Umbilical cord (tissue), 2 donors: ENCODE measurements at places on chromosomes 12 and 14. TPM values are rescaled to one million over a fixed set of nuclear protein-coding genes. Genes with fewer than 3 reads are reported as not detected.

- DNase-seq = no peak
Measured at GRCh38 chr12:49537752-49538509, 899 bp upstream of the KCNH3 start.

- DNase-seq = no peak
Measured at GRCh38 chr12:72006766-72007165, 68.1 kb downstream of the TPH2 start.

- DNase-seq = no peak
Measured at GRCh38 chr12:116325336-116325664, 47.8 kb upstream of the MED13L start.

DNA sequence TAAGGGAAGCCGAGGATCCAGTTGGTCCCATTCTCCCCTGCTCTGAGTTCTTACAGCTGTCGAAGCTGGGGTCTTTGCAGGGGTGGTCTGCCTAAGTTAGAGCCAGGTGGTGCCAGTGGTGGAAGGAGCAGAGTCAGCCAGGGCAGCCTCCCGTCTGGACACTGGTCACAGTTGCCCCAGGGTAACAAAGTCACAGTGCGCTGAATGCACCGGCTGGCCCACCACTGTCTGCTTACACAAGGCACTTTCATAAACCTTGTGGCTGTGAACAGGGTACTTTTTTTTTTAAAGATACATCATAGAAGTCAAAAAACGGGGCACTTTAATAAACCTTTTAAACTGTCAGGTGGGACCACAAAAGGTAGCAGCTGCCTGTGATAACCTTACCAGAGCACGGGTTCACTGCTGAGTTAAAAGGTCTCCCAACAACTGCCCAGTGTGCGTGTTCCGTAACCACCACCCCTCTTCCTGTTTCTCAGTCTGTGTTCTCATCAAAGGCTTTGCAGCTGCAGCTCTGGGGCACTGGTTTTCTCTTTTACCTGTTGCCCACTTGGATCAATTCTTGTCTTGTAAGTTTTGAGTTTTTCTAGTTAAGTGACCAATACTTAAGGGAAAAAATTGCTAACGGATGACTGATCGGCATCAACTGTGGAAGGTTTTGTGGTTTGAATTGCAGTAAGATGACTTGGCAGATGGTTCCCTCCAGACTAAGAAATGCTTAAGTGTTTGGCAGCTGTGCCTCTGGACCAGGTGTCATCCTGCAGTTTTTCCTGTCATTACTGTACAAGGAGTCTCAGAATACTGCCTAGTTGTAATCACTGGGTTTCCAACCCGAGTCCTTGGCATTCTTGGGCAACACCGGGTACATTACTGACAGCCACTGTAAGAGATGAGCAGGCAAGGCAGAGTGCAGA is 55.9 kb downstream of the DYNC1H1 start:
- DNase-seq = no peak

- DNase-seq = no peak
Measured at GRCh38 chr12:54002278-54002914, 2.4 kb downstream of the HOXC9 start.

- DNase-seq = no peak
Measured at GRCh38 chr14:90610346-90611040, 205.7 kb downstream of the TTC7B start.

DNA sequence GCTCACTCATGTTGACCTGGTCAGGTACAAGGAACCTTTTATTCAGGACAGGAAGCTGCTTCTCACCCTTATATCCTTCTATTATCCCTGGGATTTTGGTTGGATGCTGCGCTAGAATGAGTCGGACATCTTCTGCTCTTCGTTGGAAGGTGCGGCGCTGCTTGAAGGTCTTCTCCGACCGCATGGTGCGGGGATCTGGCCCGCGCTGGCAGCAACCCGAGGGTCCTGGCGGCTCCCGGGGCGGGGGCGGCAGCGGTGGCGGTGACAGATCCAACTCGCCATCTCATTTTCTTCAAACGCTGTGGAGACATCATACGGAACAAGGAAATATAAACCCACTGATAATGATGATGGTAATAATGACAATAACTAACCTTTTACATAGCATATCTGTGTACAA is 126.3 kb downstream of the ATXN7L3B start:
- no peak for DNase-seq

DNA sequence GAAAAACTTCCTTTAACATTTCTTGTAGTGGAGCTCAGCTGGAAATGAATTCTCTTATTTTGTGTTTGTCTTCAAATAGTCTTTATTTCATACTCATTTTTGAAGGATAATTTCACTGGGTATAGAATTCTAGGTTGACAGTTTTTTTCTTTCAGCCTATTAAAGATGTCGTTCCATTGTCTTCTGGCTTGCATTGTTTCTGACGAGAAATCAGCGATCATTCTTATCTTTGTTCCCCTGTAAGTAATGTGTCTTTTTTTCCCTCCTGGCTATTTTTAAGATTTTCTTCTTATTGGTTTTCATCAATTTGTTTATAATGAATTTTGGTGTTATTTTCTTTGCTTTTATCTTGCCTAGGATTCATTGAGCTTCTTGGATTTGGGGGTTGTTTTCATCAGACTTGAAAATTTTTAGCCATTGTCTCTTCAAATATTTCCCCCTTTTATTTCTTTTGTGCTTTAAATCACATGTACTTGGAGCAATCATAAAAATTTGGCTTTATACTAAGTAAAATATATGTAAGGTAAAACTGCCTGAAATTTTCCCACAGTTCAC is 89.4 kb downstream of the UNC79 start:
- DNase-seq = no peak

- peak; percentile 64 for DNase-seq
Measured at GRCh38 chr12:46430340-46430948, 57.9 kb upstream of the SLC38A2 start.

DNA sequence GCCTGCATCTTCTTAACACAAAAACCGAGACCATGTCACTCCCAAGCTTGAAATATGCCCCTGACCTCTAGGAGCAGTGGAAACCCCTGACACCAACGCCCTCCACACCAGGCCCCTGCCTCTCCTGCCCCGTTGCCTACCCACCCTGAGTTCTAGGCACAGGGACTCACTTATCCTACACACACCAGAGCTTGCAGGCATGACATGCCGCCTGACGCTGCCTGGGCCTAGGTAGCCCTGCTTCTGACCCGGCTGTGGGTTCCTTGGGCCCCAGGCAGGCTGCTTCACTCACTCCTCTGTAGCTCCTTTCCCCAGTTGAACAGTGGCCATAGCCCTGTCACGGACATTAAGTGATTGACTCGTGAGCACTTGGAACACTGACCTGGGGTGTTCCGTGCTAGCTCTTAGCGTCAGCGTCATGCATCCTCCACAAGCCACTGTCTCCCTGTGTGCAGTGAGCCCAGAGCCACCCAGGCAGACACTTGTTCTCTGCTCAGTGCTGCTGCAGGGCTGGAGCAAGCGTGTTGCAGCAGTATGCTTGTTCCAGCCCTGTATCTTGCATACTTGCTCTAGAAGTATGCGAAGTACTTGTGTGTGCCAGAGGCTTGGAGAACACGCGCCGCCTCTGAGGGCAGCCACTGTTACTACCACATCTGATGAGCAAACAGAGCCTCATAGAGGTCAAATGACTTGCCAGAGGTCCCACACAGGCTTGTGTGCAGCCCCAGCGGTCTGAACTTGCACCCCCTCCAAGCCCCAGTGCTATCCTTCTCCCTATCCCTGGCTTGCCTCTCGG is 15.6 kb downstream of the OTUB2 start:
- DNase-seq = peak; percentile 48

DNA sequence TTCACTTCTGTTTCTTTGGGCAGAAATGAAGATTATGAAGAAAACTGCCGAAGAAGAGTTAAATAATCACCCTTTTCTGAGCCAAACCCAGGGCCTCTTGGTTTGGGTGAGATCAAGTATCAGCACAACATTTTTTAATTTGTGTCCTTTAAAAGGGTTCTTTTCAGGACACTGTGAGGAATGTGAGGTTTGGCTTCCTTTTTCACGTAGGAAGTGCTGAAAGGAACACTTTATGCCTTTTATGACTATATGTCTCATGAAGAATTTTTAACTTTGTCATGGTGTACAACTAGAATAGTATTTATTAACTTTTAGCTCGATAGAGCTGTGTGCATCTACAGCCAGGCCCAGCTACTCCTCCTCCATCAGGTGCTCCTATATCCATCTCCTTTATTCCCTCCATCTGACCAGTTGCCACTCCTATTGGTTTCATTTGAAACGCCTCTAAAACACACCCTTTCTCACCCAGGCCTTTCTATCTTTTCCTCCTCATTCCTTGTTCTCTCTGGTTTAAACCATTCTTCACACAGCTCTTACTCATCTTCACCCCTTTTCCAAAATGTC is 103.6 kb upstream of the LRIG3 start:
- DNase-seq = no peak

- DNase-seq = no peak
Measured at GRCh38 chr12:106753526-106753925, 21.0 kb upstream of the RIC8B start.

GRCh38 chr14:67665868-67666267 is 8.6 kb downstream of the VTI1B start:
- peak; percentile 64 for DNase-seq

GRCh38 chr14:35121026-35121886 is 534 bp downstream of the PPP2R3C start:
- no peak for DNase-seq

GRCh38 chr14:29351996-29352705 is 575.5 kb downstream of the PRKD1 start:
- DNase-seq = no peak

- no peak for DNase-seq
Measured at GRCh38 chr12:22491034-22491433, 53.3 kb downstream of the C2CD5 start.

- no peak for DNase-seq
Measured at GRCh38 chr12:52323001-52323400, 1.8 kb upstream of the KRT83 start.

- DNase-seq = no peak
Measured at GRCh38 chr14:76212242-76212641, 60.5 kb downstream of the GPATCH2L start.

DNA sequence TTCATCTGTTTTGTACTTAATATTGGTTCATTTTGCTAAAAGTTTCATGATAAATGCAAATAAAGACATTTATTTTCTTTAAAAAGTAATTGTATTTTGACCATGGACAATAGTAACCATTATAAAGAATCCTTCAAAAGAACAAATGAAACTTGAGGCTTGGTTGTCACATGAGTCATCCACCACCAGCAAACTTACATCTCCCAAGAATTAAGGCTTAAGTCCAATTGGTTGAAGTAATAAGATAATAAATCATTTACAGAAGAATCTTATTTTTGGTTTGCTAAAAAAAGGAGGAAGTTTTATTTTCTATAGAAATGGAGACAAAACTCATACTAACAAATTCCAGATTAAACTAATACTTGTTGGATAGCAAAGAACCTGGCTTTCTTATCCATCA is 84.8 kb upstream of the KITLG start:
- no peak for DNase-seq

DNA sequence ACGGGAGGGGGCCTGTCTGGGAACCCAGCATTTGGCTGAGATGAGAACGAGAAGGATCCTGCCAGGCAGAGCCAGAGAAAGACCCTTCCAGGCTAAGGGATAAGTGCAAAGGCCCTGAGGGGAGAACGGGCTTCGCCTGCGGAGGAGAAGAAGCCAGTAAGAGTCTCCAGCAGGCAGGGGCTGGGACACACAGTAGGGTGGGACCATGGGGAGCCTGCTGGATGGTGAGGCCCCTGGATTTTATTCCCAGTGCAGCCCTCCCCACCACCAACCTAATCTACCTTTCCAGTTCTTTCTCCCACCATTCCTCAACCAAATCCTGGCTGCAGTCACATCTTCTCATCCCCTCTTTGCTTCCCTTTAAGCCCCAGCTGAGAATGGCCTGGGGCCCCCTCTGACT is 12.6 kb downstream of the RAPGEF3 start:
- DNase-seq = no peak

GRCh38 chr12:24718617-24719016 is 230.3 kb downstream of the BCAT1 start:
- DNase-seq = no peak

- DNase-seq = no peak
Measured at GRCh38 chr14:71336489-71337192, 429.4 kb downstream of the PCNX1 start.

DNA sequence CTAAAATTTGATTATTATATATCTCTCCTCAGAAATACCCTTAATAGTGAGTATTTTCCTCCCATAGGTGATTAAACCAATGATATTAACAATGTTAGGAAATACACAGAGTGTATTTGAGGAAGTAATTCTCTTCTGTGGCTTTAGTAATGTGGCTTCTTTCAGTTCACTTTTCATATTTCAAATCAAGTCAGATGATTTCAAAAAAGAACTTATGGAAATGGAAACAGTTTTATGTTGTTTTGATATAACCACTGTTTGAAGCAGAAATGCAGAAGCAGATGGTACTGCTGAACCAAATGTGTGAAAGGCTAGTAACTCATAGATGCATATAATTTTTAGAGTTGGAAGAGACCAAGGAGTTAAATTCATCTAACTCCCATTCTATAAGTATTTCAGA is 1.9 kb upstream of the GPR33 start:
- no peak for DNase-seq

The CIT gene
- 17.8 TPM for total RNA-seq

The PYGL gene
- total RNA-seq = 51.0 TPM

The HOXC11 gene
- 7.7 TPM for total RNA-seq

The TAS2R46 gene
- 17.3 TPM for total RNA-seq

The MSI1 gene
- 0.96 TPM for total RNA-seq

The ISM2 gene
- 10.6 TPM for total RNA-seq

The CLEC1A gene
- total RNA-seq = 3.1 TPM

The TPPP2 gene
- total RNA-seq = not detected

The SPX gene
- total RNA-seq = 7.7 TPM

The SALL2 gene
- 1.7 TPM for total RNA-seq

The CREBL2 gene
- total RNA-seq = 19.3 TPM

The GNG2 gene
- 20.9 TPM for total RNA-seq

The DHRS4 gene
- total RNA-seq = 15.9 TPM

The FAM234B gene
- total RNA-seq = 7.9 TPM
